ENCODE measurements at places on chromosomes 12 and 14. TPM values are rescaled to one million over a fixed set of nuclear protein-coding genes. Genes with fewer than 3 reads are reported as not detected.

DNA sequence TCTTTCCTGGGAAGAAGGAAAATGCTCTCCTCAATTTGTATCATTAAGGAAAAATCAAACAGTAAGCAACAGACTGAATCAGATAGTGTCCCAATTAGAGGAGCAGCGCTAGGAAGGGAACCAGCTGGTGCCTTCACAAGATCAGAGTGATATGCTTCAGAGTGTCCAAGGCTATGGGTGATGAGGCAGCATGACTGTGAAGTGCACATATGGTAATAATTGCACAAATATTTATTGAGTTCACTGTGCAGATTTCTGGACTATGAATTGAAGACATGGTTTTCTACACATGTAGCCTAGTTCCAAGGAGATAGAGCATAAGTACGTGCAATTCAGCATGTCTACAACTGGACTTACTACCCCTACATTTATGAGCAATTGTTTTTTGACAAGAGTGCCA lies 78.8 kb upstream of the EVL start:
- DNase-seq = peak; percentile 92

DNA sequence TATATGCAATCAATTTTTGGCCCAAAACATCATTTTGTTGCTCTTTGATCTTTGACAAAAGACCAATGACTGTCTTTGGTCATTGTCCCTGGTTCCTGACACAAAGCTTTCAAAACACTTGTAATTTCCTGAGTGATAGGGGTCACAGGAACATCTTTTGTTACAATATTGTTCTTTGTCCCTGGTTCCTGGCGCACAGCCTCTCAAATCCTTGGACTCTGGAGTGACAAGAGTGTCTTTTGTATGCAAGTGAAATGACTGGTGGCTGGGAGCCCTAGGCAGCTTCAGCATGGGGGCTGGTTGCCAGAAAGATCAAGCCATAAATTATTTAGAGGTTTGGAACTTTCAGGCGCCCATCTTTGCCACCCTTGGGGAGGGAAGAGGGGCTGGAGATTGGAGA lies 53.9 kb downstream of the DNAH10 start:
- DNase-seq = no peak

- DNase-seq = no peak
Observed at GRCh38 chr12:5099591-5099990, 55.9 kb downstream of the KCNA5 start.

DNA sequence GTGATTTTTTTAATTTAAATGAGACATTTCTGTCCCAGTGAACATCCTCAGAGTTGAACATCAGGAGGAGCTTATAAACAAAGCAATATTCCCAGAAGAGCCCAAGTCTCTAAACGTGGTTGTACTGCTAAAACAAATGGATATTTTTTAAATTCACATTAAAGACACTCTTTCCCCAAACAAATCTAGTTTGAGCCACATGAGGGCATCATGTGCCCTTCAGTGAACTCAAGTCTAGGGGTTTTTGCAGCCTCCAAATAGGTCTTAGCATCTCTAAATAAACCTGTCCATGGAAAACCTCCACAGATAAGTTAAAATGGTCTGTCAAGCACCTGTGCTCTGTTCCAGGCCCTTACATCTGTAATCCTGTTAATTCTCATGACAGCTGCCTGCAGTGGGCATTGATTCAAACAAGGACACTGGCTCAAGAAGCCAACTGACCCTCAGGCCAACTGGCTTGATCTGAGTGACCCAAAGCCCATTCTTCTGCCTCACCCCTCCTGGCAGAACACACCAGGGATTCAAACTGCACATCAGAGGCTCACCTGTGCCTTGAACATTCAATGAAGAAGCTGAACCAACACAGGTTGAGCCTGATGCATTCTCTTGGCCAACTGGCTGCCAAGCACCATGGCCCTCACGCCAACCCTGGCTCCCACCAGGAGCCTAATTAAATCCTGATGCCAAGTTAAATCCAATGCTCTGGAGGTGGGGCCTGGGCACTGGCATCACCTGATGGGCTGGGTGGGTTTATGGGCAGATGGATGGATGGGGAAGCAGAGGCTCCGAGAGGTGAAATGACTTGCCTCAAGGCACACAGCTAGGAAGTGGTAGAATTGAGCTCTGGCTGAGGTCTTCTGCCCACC lies 8.6 kb downstream of the ISCU start:
- no peak for DNase-seq

DNA sequence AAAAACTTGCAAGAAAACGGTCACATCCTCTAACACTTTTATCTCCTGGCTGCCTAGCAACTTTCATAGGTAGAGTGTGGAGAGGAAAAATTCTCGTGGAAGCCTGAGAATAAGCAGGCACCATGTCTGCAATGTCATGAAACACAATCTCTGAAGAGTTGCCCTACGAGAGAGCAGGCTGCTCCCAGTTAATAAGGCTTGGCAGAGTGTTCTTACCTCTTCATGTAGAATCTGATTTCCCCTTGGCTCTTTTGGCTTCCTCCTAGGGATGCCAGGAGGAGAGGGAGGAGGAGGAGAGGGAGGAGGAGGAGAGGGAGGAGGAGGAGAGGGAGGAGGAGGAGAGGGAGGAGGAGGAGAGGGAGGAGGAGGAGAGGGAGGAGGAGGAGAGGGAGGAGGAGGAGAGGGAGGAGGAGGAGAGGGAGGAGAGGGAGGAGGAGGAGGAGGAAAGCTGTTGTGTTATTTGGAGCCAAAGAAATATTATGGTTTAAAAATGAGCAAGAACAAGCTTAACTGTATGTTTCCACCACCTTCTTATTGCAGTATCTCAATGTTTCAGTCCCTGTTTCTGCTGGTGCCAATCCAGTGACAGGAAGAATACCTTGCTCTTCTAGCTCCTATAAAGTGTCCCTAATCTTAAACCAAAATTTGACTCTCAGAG lies 52.9 kb downstream of the EGLN3 start:
- DNase-seq = no peak

- DNase-seq = no peak
Observed at GRCh38 chr12:43361031-43361710, 190.8 kb downstream of the ADAMTS20 start.

DNA sequence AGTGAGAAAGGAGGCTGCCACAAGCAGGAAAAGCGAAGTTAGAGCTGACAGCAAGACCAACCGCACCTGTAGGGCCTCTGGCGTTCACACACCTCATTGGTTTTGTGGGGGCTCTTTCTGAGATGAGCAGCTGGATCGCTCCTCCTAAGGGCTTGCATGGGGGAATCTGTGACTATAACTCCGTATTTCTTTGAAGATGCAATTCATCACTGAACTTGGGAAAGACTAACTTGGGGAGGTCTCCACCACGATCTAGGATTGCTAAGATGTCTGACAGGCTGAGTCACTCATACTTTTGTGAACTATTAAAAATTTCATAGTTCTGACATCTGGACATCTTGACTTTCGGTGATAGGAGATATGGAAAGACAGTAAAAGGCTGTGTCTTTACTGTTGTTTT lies 173.6 kb downstream of the ETV6 start:
- DNase-seq = no peak

- no peak for DNase-seq
Observed at GRCh38 chr12:132632521-132633228, 14.1 kb downstream of the P2RX2 start.

GRCh38 chr12:123153906-123154305 lies 3.0 kb upstream of the PITPNM2 start:
- DNase-seq = no peak

DNA sequence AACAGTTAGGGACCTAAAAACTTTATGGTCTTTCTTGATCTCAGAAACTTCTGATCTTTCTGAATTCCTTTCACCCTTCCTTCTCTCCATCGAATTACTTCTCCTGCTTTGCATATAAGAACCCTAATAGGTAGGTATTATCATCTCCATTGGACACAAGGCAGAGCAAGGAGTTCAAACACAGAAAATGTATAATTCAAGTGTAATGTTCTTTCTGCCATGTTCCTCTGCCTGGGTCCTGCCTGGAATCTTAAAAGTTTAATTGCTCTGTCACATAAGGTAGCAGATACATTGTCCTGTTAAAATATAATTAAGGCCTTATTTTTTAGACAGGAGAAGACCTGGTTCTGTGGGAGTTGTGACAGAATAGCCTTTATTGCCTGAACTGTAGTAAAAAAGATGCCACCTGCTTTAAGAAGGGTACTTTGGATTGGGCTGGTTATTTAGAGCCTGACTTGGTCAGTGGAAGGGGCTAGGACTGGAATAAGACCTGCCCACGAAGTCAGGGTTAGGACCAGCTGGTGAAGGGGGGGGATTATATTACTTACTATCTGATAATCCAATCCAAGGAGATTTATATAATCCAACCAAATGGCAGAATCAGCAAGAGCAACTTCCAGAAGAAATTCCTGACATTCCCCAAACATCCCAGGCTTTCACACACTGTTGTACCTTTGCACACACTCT lies 10.4 kb downstream of the G2E3 start:
- DNase-seq = no peak

- DNase-seq = no peak
Observed at GRCh38 chr14:81927070-81927469, 393.4 kb upstream of the SEL1L start.

The RASAL1 gene
- 0.17 TPM for total RNA-seq

The TPPP2 gene
- total RNA-seq = not detected

The IPO8 gene
- total RNA-seq = 49.0 TPM

The LRRC10 gene
- not detected for total RNA-seq

The TEX52 gene
- not detected for total RNA-seq

Data from left lung (tissue), 14 donors.